ENCODE measurements at places on chromosomes 4 and X.

DNA sequence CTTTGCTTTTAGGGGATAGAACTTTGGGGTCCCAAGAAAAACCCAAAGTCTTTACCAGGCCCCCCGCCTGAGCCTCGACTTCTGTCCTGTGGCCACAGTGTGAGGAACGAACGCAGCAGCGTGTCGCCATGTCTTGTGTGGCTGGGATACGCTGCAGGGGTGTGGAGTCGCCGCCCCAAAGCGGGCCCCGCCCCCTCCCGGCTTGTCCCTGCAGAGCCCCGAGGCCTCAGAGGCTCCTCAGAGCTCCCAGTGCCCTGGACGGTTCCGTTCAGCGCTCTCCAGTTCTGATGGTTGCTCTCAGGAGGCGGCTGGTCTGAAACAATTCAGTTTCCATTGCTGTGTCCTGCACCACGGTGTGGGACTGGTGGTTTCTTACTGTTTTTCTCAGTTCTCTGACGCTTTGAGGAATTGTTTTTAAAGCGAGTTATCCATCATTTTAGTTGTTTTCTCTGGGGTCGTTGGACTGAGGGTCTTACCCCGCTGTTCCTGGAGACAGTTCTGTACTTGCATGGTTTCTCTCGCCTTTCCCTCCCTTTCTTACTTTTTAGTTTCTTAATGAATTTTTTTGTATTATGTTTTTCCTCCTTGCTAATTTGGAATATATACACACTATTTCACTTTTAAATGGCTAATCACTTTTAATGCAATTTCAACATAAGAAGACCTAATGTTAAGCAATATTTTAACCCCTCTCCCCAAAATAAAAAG is 1.6 kb upstream of the IDUA start:
- DNase-seq = peak; percentile 40

DNA sequence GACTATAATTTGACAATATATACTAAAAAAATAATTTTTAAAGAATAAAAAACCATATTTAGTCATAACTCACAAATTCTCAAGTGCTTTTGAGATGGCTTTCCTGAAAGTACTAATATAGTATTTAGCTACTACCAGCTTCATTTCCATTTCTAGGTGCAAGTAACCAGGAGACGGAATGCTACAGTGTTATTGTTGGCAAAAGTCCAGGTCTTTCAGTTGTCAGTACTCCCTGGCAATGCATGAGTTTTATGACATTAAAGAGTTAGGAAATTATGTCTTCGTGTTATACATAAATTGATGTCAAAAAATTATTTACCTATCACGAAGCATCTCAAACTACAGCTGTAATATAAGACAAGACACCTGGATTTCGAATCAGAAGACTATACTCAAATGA is 45.0 kb downstream of the TMEM47 start:
- DNase-seq = no peak

DNA sequence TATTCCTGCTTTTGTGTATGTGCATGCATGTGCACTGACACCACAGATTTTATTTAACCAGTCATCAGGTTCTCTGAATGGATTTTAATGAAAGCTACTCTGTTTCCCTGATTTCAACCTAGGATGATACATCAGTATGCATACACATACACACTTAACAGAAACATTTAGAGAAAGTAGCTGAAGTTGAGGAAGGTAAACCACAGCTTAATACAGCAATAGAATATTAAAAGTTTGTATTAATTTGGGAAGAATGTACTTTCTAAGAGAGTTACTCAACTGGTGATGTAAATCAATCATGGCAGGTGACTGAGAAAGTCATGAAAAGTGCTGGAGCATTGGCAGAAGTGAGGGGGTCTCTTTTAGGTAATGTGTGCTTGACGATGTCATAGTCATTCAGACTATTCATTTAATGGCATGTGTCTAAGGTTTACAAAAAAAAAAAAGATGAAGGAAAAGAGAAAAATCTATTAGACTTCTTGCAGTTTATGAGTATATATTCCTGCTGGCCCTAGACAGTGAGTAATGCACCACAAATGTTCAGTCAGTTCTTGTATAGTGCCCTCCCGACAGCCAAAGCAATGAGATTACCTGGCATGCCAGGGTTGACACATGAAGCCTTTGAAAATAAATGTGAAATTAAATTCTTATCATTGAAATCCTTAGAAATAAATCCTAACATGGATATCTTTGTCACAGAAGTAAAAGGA is 187.6 kb downstream of the RAPGEF2 start:
- no peak for DNase-seq

GRCh38 chr4:73258436-73258685 is 237 bp downstream of the ANKRD17 start:
- no peak for DNase-seq

GRCh38 chr4:83757121-83757621 is 221.3 kb downstream of the GPAT3 start:
- DNase-seq = no peak

DNA sequence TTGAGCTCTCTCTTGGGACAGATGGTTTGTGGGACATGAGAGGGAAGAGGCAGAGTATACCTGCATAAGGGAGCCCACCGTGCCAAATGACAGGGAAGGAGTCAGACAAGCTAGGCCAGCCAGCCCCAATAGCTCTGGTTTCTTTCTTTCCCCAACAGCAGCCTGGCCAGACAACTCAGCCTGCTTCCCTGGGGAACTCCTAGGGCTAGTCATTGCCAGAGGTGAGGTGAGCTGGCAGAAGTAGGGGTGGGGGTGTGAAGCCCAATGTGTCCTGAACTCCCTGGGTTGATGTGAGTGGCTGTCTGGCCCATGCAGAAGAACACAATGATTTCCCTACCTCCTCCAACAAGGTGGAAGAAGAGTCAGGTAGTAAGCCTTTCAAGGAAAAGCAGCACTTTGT is 135.5 kb downstream of the AMMECR1 start:
- no peak for DNase-seq

DNA sequence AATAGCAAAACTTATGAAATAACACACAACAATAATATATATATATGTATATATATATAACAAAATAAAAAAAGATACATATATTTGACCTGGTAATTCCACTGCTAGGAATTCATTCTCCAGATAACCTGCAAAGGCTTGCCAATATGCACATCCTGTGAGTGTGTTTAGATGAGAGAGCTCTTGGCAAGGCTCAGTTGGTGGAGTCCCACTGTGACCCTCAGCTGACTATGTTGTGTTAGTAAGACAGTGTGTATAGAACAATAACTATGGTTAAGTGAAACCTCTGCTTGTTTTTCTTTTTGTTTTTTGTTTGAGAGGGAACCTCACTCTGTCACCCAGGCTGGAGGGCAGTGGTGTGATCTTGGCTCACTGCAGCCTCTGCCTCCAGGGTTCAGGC is 39.5 kb upstream of the RBMX start:
- no peak for DNase-seq
